ENCODE measurements at places on chromosomes 13 and 19.

DNA sequence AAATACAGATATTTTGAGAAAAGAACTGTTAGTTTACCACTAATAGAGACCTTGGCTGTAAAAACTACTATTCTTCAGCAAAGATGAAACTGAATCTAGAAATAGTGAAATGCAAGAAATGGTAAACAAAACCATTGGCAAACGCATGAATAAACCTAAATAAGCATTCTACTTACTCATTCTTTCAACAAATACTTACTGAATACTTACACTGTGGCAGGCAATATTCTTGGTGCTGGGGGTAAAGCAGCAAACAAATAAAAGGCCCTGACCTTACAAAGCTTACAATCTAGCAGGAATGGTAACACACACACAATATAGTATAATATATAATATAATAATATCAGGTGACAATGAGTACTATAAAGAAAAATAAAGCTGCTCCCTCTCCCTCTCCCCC is 38.7 kb downstream of the KATNAL1 start:
- no peak for DNase-seq

DNA sequence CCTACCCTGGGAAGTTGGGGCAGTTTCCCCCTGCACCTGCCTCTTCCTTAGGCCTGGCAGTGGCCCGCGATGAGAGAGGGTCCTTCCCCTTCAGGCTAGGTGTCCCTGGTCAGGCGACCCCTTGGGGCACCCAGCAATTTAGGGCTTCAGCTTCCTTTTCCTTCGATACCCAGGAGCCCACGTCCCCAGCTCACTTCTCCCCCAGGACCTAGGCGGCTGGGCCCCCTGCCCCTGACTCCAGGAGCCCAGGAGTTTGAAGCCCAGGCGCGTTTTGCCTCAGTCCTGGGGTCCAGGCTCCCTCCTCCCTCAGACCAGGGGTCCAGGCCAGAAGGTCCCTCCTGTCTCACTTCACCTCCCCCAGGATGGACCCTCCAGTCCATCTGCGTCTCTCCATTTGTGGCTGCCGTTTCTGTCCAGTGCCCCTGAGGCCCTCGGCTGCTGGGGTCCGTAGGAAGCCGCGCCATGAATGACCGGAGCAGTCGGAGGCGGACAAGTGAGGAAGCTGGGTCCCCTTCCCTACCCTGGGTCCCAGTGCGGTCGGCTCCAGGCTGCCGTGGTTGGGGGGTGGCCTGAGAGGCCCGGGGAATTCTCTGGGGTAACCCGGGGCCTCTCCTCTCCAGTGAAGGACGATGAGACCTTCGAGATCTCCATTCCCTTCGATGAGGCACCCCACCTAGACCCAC is 714 bp downstream of the CCDC106 start:
- no peak for DNase-seq

DNA sequence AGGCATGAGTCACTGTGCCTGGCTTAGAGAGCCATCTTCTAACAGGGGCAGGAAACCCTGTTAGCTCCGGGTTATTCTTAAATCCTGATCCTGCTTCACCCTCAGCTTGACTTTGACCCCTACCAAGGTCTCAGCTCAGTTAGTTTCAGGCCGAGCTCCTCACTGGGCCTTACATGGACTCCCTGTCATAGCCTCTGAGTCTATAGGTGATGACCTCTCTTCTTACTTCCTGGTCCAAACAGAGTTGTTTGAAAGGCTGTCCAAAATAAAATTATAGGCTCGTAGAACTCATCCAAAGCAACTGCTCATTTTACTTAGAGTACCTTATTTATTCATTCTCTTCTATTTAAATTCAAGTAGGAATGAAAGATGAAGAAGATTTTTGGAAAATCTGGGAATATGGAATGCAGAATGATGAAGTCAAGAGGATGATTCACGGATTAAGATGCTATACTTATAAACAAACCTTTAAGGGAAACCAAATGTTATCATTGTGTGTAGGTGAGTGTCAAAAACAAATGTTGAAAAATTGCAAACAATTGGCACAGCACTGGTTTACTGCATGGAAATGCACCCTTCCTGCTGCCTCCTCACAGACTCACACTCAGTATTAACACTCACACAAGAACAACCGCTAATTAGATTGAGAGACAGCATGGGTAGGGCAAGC is 174.1 kb downstream of the RGCC start:
- no peak for DNase-seq

- peak; percentile 72 for DNase-seq
Measured at GRCh38 chr13:49669735-49670309, 21.5 kb downstream of the EBPL start.

GRCh38 chr19:48815870-48816501 is 5.2 kb upstream of the BCAT2 start:
- no peak for DNase-seq

DNA sequence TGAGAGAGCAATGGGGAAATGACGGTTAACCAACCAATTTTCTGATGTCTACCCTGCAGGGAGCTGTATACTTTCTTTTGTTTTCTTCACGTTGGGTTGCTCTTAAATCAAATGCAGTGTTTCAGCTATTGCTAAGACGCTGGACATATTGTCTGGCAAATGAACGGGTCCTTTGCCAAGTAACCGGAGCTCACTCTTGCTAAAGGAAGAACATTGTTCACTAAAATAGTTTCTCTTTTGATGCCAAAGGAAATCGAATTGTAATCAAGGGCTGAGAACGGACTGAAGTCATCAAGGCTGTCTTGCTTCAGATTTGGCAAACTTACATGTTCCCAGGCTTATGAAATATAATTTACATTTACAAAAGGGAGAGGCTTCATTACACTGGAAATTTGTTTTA is 142.3 kb upstream of the ARGLU1 start:
- DNase-seq: no peak

- peak; percentile 53 for DNase-seq
Measured at GRCh38 chr13:28718196-28718542, 601 bp downstream of the SLC46A3 start.

DNA sequence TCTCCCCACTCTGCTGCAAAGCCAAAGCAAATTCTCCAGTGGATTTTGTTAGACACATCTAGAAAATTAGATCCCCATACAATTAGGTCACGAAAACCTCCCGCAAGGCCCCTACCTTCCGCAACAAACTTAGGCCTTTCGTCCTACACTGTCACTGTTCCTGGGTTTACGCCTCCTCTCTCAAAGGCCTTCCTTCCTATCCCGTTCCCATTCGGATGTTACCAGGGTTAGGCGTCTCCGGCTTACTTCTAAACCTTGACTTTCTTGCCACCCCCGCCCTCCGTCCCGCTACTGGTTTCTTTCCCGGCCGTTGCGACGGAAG is 754 bp downstream of the RNF6 start:
- DNase-seq: no peak

DNA sequence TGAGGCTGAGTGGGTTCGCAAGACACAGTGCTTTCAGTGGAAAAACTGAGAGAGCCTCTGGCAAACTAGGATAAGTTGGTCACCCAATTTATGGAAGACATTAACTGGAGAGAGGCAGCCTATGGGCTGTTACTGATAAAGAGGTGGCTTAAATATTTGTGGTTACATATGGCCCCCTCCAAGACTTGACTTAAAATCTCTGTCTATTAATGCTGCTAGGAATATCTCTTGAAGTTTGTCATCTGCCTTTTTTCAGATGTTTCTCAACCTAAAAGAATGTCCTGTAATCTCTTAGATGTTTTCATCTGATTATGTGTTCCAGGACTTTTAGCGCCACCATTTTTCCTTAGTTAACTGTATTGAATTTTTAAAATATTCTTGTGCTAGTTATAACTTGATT is 54.6 kb downstream of the NAA16 start:
- no peak for DNase-seq

DNA sequence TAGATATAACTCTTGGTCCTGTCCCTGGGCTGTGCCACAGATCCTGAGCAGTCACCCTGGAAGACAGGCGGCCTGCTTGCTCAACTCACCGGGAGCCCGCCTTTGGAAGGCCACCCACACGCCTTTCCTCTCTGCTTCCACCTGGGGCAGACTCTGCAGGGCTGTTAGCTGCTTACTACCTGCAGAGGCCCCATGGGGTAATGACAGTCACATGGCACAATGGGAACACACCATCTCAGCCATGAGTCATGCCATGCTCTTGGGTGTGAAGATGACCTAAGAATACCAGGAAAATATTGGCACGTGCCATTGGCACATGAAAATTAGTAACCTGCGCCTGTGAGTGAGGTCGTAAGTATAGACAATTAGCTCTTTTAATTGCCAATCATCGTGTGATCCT is 108.6 kb downstream of the COL4A2 start:
- no peak for DNase-seq

- DNase-seq: no peak
Measured at GRCh38 chr19:30150626-30151025, 208.6 kb downstream of the URI1 start.

- DNase-seq: no peak
Measured at GRCh38 chr19:16847430-16847829, 18.2 kb downstream of the SIN3B start.

- DNase-seq: no peak
Measured at GRCh38 chr13:103663996-103664395, 597.8 kb upstream of the SLC10A2 start.

DNA sequence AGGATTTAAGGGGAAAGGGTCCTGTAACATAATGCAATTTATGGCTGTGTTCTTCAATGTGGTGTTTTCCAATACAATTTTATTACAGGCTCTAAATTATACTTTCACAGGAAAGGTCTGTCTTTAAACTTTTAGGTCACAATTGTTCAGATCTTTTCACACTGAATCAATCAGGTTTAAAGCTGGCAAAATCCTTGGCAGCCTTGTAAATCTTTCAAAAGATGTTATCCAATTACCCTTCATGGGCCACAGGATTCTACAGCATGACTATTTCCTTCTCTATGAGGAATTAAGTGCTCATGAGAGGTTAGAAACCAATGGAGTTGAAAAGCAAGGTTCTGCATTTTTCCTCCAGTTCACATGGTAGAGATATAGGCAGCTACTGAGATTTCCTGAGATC is 211.5 kb upstream of the MIR17HG start:
- no peak for DNase-seq

DNA sequence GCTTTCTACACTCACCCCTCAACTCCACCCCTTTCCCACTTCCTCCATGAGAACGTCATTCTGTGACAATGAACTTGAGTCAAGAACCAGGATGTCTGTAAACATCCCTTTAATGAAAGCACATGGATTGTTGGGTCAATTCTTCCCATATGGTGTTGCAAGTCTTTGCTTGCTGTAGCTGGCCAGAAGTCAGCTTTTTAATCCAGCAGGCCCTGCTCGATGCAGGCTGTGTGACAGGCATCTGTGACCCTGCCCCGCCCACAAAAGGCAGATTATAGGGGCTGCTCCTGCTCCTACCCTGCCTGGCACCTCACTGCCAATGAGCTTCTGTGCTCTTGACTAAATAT is 78.0 kb downstream of the STARD13 start:
- DNase-seq: no peak

DNA sequence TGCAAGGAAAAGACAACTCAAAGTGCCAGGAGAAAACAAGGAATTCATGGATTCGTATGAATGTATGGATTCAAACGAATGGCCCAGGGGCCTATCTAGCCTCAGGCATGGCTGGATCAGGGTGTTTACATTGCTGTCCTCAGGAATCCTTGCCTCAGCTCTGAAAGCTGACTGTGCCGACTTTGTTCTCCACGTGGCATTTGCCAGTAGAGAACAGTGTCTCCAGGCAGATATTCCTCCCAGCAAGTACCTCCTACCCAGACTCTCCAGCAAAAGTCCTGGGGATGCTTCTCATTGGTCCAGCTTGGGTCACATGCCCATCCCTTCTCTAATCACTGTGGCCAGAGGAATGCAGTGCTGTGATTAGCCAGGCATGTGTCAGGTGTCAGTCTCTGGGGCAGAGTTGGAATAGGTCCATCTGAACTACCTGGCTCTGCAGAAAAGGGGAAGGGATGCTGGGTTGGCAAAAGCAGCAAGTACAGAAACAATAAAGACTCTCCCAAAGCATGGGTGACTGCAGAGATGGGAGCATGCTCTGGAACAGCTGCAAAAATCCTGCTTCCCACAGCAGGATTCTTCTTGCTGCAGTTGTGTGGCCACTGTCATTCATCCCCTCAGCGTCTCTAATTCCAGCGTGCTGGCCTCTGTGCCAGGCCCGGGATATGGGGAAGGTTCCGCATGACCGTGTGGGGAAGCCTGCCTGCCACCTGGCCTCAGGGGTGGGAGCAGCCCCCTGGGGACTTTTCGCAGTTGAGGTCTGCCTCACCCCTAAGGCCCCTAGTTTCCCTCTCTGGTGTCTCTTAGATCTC is 30.0 kb downstream of the CCNE1 start:
- no peak for DNase-seq

- DNase-seq: no peak
Measured at GRCh38 chr13:43195551-43195950, 172.2 kb downstream of the DNAJC15 start.

GRCh38 chr13:46663206-46664037 is 110.5 kb downstream of the LRCH1 start:
- DNase-seq: no peak

GRCh38 chr13:112690283-112690929 is 568 bp downstream of the ATP11A start:
- DNase-seq: peak; percentile 19

- DNase-seq: no peak
Measured at GRCh38 chr19:2440515-2440914, 13.1 kb upstream of the TIMM13 start.

- no peak for DNase-seq
Measured at GRCh38 chr13:27186295-27186694, 14.7 kb upstream of the USP12 start.

DNA sequence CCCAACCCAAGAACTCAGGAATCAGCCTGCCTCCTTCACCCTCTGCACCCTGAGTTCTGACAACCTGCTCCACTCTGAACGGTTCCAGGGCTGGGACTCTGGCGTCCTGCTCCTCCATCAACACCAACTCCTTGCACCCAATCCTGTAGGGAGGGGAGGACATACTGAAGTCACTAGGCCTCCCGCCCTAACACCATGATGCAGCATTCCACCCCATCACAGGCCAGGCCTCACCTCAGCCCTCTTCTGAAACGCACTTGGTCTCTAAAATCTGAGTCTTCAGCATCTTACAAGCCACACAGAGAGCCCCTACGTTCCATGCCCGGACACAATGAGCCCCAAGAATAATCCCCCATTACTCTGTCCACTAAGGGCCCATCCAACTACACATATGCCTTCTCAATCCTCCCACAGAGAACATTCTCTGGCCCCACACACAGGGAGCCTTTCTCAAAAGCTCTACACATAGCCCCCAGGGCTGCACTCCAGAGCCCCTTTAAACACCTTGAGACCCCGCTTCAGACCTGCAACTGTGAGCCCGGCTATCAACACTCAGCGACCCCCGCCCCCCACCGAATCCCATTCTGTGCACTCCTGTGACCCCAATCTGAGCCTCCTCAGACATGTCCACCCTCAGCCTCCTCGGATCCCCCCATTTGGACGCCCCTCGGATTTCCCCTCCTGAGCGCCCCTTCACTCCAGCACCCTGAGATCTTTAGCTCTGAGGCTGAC is 567 bp downstream of the ALKBH6 start:
- DNase-seq: no peak
